Daoy (cell line): ENCODE measurements at places on chromosomes 1 and 21.

- no peak for DNase-seq
These were observed 138.5 kb upstream of the ZNHIT6 start for GRCh38 chr1:85846706-85847105.

- peak; percentile 73 for DNase-seq
These were observed 10.2 kb downstream of the ADAM30 start for GRCh38 chr1:119885903-119886783.

- DNase-seq, result peak; percentile 59
These were observed 26.4 kb downstream of the FOXO6 start for GRCh38 chr1:41387667-41388091.

- DNase-seq, result peak; percentile 51
These were observed 10.8 kb upstream of the SHISA4 start for GRCh38 chr1:201877877-201878401.

GRCh38 chr21:27047658-27048314, 80.9 kb upstream of the ADAMTS5 start:
- DNase-seq, result peak; percentile 33

DNA sequence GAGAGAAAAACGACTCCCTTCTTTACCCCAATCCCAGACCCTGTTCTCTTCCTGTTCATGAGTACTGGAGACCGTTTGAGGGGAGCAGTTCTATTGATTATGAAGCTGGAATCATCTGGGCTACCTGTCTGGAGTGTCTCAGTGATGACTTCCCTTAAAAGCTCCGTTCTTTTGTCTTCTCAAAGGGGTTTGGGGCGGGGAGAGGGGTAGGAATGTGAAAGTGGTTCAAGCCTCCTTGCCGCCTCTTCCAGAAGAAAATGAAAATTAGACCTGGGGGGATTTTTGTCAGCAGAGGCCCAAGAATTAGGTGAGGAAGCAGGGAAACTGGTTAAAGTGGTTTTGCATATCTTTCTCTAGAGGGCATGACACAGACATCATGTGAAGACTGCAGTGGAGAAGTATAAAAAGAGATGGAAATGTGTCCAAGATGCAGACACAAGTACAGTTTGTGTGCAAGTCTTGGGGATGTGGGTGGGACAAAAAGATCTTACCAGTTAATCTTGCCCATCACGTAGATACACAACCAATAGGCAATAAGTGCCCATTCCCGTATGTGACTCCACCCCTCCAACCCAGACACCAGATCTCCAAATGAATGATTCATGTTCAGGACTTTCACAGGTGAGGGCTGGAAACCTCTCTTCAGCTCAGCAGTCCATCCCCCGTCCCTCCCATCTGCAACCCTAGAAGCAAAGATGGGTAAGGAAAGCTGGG, 470 bp upstream of the MTMR11 start:
- peak; percentile 60 for DNase-seq
